ENCODE measurements at places on chromosomes 12 and 14.

DNA sequence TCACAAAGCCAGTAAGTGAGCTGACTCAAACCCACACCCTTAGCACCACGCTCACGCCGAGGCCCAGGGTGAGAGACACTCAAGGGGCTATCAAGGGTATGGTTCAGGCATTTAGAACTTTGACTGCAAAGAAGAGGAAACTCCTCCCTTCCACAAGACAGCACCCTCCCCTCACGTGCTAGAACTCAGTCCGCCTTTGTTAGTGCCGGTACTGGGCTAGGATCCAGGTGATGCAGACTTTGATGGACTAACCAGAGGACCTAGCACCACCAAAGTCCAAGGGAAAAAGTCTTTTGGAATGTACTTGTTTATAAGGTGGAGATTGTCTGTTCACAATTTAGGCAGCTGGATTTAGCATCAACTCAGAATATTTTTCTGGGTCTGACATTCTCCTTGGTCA is 33.7 kb downstream of the VWF start:
- no peak for DNase-seq

DNA sequence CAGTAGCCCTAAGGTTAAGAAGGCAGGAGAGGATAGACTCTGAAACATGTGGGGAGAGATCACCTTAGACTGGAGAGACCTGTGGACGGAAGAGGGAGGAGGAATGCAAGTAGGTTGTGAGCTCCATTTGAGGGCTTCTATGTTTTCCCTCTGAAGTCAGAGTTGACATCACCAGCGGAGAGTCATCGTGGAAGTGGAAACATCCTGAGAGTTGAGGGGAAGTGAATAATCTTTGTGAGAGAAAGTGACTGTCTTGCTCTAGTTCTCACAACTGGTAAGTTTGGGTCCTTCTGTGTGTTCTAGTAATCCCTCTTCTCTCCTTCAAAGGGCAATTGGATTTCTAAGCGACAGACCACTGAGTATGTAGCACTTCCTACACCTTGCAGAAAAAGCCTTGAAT is 103.6 kb upstream of the CCND2 start:
- no peak for DNase-seq

- DNase-seq = no peak
These were observed 124.0 kb downstream of the PDE3A start for GRCh38 chr12:20492251-20492760.

GRCh38 chr14:96409701-96410100 is 17.8 kb downstream of the AK7 start:
- DNase-seq = no peak

GRCh38 chr14:60309867-60310552 is 61.0 kb downstream of the PPM1A start:
- DNase-seq = no peak

- no peak for DNase-seq
These were observed 1.4 kb downstream of the HMGA2 start for GRCh38 chr12:65825507-65826352.

DNA sequence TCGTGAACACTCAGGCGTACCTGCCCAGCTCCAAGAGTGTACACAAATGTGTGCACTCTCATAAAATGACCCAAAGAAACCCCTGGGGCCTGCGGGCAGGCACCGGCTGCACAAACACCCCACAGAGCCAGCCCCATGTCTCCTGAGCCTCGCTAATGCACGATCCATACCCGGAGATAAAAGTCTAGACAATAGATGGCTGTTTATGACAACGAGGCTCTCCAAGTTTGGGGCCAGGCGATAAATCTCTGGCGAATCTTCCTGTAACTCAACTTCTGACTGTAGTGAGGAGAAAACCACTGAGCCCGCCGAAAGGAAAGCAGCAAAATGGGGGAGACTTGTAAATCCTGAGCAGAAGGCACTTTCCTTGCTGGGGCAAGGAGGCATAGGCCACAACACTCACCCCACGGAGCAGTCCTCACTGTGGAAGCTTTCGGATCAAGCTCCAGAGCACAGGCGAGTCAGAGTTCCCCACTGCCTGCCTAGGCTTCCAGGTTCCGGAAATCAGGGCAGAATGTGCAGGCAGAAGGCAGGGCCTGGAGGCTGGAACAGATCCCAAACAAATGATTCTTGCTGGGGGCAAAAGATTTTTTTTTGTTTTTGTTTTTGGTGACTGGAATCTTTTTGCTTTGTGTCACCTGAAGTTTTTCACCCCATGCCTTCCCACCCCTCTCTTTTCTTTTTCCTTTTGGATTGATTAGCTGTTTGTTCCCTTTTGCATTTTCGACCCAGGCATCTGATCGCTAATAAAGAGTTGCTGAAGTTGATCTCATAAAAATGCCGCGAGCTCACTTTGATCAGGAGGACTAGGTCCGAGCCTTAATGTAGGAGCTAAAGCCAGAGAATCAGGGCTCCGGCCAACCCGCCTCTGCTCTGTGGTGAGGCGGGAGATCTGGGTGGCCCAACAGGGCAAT is 4.5 kb upstream of the HOXC11 start:
- no peak for DNase-seq

DNA sequence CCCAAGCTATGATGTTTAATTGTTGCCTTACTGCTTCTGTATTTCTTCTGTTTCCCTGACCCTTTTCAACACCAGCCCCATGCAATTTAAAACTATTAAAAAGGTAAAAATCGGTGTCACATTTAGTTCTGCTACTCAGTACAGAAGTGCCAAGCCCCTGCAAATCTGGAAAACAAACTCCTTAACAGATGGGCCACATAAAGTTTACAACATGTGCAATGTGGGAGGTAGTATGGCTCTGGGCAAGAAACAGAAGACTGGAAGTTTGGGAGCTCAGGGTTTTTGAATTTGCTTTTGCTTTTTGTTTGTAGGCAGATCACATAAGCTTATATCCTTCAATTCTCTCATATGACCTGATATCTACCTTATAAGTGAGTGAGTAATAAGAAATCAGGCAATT is 404.0 kb upstream of the ATP2B1 start:
- no peak for DNase-seq

DNA sequence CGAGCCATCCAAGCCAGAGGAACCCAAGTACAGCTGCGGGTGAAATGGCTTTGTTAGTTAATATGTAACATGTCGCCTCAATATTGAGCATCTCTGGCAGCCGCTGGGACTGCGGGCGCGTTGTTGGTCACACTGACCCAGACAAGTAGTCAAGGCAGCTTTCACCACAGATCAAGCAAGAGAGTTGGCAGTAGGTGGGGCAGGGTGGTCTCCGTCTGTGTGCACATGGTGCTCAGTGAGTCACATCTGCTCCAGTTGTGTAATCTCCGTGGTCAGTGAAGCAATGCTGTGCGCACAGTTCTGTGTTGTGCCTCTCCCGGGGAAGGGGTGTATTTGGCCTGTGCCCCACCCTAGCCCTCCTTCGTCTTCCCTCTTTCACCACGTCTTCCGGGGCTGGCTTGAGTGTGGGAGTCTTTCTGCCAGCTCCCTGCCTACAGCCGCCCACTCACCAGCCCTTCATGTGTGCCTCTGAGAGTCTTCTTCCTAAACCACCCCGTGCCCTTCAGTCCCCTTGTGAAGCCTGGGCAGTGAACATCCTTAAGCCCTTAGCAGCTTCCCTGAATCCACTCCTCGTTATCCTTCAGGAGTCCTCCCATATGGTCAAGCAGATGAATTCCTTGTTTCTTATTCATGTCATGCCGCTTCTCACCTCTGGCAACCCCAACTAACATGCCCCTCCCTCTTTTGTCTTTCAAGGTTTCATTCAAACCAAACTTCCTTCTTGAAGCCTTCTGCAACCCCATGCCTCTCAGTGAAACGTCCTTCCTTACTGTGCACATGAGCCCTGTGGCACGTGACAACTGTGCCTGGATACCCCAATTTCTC is 242.1 kb downstream of the CACNA1C start:
- DNase-seq = no peak

- no peak for DNase-seq
These were observed 2.3 kb upstream of the FOXJ2 start for GRCh38 chr12:8030189-8030588.

DNA sequence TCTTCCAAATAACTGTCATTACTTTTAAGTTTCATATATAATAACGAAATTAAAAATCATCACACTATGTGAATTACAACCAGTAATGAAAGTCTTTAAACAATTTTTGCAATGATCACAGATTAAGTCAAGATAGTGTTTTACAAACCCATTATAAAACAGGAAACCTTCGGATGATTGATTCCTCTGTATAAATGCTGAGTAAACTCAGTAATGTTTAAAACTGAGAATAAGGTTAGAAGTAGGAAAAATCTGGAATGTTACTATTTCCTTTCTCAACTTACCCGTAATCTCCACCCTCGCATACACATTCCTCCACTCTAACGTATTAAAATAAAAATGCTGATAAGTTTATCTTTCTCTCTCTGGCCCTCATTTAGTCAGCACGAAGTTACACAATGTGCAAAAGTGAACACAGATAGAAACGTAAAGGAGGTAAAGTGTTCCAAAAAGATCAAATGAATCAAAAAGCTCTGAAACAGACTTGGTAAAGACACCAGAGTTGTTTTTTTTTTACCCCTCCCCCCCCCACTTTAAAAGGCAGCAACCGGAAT is 1.6 kb downstream of the ZFC3H1 start:
- no peak for DNase-seq

- no peak for DNase-seq
These were observed 359.9 kb downstream of the NRXN3 start for GRCh38 chr14:78530078-78530477.

GRCh38 chr12:79842630-79843029 is 92.3 kb downstream of the PPP1R12A start:
- DNase-seq = no peak

DNA sequence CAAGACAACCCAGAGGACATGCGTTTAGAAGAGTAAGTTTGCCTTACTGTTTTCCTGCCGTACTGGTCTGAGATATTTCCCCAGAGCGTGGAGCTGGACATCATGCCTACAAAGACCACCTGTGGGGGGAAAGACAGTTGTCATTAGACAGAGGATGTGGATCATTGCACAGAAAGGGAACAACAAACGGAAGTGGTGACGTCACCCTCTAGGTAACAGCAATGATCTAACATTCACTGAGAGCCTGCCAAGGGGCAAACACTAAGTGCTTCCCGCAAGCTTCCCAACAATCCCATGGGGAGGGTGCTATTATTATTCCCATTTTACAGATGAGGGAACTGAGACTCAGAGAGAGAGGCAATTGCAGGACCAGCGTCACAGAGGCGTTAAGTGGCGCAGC is 48.5 kb downstream of the SVOP start:
- no peak for DNase-seq

DNA sequence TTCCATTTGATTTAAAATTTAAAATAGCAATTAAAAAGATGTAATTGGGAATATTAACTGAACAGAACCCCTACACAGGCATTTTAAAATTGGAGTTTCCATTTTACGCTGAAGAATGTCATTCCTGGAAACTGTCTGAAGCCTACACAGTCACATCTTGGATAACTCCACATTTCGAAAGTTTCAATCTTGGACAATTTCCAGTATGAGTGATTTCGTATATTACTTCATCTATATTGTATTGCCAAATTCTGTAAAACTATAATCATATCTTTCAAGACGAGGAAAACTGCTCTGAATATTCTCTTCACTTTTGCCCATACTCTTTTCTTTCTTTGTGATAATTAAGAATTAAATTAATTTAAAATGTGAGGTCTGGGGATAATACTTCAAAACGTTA is 194.2 kb upstream of the ABCD2 start:
- no peak for DNase-seq

- DNase-seq = no peak
These were observed 370.2 kb downstream of the ADGRD1 start for GRCh38 chr12:131323879-131324278.

DNA sequence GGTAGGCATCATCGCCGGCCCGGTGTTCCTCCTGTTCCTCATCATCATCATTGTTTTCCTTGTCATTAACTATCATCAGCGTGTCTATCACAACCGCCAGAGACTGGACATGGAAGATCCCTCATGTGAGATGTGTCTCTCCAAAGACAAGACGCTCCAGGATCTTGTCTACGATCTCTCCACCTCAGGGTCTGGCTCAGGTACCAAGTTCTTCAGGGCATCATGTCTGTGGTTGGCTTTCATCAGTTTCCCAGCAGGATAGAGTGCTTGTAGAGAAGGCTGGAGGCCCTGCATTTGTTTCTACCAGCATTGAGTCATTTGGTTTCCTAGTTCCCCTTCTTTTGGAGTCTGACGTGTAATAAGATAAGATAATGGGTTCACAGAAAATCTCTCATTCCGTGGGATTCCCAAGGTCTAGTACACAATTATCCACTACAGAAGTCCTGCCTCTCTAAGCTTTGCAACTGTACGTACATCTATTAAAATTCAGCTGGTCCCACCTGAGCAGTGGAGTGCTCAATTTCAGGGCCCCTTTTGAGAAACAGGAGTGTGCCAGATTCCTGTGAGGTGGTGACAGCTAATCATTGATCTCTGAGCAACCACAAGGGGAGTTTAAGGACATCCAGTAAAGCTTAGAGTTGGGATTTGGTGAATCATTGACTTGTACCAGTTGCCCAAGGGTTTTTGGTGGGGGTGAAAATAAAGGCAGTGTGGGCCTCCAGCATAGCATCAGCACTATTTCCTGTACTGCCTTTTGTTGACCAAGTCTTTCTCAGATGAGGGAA is 25.1 kb downstream of the ACVR1B start:
- no peak for DNase-seq

- no peak for DNase-seq
These were observed 179.6 kb downstream of the ADGRD1 start for GRCh38 chr12:131133015-131133905.

- DNase-seq = no peak
These were observed 50.4 kb downstream of the NUAK1 start for GRCh38 chr12:106088246-106088808.

GRCh38 chr12:61862986-61863385 is 397.2 kb upstream of the USP15 start:
- no peak for DNase-seq

DNA sequence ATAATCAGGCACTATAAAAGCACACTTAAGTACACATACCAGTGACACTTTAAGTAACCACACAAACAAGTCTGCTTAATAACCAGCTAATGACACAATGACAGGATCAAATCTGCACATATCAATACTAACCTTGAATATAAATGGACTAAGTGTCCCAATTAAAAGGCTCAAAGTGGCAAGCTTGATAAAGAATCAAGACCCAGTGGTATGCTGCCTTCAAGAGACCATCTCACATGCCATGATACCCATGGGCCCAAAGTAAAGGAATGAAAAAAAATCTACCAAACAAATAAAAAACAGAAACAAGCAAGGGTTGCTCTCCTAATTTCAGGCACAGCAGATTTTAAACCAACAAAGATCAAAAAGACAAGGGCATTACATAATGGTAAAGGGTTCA is 470.4 kb downstream of the TRHDE start:
- DNase-seq = no peak

DNA sequence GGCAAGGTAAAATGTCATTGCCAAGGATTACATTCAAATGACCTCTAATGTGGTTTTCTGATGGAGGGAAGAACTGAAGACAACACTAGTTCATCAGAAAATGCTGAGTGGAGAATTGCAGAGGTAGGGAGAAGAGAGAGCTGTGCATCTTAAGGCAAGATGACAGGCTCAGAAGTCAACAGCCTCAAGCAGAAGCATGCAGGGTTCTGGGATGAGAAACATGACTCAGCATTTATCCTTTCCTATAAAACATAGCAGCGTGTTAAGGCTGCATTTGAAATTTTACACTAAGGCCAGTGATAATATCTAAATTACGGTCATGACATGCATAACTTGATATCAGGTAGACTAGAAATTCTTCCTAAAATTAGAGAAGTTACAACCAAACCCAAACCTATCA is 53.7 kb upstream of the DYRK2 start:
- no peak for DNase-seq

GRCh38 chr14:91138511-91139359 is 24.9 kb downstream of the DGLUCY start:
- peak; percentile 18 for DNase-seq

Data from stimulated activated CD4-positive, alpha-beta T cell treated with anti-CD3 and anti-CD28 coated beads, Interleukin-12 subunit alpha, Interleukin-12 subunit beta, amount 100 ng/mL, for 24 hours (primary cell).